Epithelial cell of proximal tubule (primary cell): ENCODE measurements at places on chromosomes 5 and 9.

DNA sequence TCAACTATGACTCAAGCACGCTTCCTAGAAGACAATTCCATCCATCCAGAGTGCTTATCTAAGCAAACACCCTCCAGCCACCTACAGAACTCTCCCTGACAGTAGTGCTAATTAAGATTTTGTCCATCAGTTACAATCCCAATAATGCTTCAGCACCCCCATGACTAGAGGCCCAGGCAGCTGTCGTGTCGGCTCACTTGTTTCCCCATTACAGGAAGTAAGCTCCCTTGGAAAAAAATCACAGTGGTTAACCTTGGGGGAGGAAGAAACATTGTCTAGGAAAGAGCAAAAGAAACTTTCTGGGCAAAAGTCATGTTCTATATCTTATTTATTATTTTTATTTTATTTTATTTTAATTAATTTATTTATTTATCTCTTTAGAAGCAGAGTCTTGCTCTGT lies 108.8 kb upstream of the LPAR1 start:
- no peak for DNase-seq

DNA sequence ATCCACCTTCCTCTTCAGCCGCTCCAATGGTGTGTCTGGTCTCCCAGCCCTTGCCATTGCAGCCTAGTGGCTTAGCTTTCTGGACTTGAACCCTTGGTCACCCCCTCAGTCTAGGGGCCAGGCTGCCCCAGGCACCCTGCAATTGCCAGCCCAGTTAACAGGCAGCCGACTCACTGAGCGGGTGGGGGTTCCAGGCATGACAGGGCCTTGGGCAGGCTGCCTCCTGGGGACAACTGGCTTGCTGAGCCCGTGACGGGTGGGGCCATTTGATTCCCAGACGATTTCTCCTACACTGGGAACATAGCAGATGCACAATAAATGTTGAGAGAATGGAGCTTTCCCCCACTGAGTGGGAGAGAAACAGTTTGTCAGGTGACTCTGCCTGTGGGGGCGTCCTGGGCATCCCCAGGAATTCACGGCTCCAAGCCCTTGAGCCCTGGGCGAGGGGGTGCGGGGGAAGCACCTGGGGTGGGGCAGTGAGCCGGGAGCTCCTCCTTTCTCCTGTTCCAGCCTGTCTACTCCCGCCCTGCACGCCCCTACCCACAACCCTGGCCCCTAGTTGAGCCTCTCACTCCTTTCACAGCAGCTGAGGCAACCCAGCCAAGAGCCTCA lies 12.6 kb upstream of the AQP7 start:
- DNase-seq = no peak

DNA sequence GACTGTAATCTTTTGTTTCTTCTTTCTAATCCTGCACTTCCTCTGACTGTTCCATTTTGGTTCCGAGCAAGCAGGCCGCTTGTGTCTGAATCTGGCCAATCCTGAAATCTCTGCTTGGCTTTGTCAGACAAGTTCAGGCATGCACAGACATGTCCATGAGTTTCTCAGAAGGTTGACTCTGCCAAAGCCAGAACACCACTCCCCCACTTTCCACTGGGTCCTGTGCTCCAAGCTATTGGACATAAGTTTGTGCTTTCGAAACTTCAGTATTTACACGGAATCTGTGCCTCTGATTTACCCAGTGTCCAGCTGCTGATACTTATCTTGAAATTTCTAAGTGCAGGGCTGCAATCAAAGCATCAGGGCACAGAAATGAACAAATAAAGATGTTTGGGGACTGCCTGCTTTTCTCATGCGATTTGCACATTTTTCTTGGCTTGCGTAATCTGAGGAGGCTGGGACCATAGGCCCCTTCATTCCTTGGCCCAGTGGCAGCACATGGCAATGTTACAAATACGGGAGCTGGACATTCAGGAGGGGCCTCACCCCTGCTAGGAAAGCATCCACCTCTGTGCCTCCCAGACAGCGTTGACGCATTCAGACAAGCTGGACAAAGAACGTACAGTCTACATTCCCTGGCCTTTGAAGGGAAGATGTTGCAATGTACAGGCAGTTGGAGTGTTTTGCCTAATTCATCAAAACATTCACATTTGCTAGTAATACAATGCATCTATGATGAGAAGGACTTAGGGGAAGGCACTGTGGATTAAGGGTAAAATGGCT lies 209.2 kb upstream of the PAPPA start:
- DNase-seq = no peak

DNA sequence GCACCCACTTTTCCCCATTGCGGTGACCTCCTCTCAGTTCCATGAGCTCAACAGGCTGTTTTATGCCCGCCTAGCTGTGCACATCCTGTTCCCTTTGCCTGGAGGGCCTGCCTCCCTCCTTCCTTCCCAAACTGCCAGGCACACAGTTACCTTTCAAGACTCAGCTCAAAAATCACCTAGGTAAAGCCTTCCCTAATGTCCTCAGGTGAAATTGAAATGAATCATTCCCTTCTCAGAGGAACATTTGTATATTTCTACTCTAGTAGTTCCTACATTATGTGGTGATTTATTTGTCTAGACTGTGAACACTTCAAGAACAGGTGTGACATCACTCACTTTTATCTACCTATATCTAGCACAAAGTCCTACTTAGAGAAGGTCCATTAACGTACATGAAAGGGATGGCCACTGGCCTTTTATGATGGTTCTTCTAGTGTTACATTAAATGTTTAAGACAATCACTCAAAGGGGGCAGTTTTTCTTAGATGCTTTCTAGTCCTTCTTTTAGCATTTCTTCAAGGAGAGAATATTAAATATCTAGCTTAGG lies 103.5 kb upstream of the EQTN start:
- no peak for DNase-seq

GRCh38 chr9:73091909-73092308 lies 59.8 kb upstream of the ANXA1 start:
- DNase-seq = no peak

GRCh38 chr5:25128606-25129005 lies 483.8 kb upstream of the CDH10 start:
- DNase-seq = no peak

GRCh38 chr9:135533674-135534073 lies 12.3 kb upstream of the OBP2A start:
- no peak for DNase-seq

- no peak for DNase-seq
Measured at GRCh38 chr9:75138260-75139040, 50.1 kb downstream of the OSTF1 start.

GRCh38 chr5:73908395-73908794 lies 282.4 kb downstream of the ARHGEF28 start:
- DNase-seq = no peak

DNA sequence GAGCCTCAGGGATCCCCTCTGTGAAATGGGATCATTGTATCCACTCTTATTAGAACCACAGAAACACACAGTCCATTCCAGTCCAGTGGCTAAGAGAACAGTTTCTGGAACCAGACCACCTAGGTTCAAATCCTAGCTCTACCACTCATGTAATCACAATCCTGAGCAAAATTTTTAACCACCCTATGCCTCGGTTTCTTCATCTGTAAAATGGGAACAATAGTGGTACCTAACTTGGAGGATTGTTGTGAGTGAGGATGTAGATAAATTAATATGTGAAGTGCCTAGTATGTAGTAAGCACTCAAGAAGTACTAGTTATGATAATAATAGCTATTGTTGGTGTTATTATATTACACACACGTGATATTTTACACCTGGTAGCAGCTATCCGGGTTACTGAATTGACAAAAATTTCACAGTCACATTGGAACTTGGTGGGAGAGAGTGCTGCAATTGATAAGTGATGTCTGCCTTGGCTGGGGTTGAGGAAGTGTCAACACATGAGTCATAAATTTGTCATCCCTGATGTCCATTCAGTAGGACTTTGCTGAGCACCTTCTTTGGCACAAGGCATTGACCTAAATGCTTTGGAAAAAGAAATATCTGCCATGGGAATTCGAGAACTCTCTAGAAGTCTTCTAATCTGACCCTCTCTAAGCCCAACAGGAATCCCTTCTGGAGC lies 68.4 kb downstream of the COL27A1 start:
- no peak for DNase-seq

DNA sequence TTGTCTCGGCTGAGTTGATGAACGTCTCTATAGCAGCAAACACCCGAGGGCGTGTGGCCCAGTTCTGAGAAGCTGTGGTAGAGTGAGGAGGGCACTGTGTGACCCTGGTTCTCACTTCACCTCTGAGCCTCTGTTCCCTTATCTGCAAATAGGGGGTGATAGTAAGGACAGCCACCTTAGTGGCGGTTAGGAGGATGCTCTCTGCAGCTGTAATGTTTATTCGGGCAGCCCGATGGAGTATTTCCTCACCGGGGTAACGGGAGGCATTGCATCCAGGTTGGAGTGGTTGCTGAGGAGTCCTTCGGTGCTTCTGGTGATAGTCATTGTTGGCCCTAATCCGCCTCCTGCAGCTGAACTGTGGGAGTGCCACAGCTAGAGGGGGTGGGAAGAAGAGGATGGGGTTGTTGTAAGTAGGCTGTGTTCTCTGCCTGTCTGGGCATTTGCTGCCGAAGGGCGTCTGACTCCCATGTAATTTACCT lies 13.9 kb downstream of the PRRC2B start:
- DNase-seq = no peak

DNA sequence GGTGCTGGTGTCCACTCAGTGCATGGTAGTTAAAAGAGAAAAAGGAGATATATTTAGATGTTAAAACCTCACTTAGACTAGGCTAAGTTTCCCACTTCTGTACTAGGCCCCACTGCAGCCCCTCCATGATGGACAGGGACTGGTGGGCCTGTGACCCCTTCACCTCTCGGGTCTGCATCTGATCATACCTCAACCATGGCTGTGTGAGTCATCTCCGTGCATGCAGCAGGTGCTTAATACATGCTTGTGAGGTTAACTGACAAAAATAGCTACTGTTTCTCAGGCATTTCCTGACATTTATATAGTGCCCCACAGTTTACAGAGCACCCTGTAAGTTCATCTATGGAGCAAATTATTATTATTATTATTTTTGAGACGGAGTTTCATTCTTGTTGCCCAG lies 8.4 kb upstream of the URM1 start:
- DNase-seq = no peak

GRCh38 chr9:136900556-136900955 lies 14.2 kb downstream of the TRAF2 start:
- DNase-seq = no peak

- no peak for DNase-seq
Measured at GRCh38 chr5:44801992-44802391, 6.8 kb upstream of the MRPS30 start.

GRCh38 chr9:137465000-137465719 lies 6.0 kb upstream of the NSMF start:
- DNase-seq = no peak

DNA sequence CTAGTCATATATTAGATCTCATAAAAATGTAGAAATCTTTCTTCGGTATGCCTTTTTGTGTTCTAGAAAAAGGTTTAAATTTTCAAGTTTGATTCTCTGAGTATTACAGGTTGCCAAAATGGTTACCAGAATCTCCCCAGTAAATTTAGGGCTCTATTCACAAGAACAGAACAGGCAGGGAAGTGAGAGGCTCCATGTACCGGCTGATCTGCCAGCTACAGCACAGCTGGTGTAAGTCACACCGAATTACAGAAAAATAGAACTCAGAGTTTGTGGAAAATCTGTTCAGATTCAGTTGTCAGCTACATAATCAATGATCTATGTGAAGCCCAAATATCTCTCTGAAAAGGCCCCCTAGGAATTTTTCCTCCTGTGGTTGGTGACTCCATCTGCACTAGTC lies 10.5 kb downstream of the FAM81B start:
- DNase-seq = no peak

- no peak for DNase-seq
Measured at GRCh38 chr9:88005240-88005639, 30.9 kb upstream of the CDK20 start.

DNA sequence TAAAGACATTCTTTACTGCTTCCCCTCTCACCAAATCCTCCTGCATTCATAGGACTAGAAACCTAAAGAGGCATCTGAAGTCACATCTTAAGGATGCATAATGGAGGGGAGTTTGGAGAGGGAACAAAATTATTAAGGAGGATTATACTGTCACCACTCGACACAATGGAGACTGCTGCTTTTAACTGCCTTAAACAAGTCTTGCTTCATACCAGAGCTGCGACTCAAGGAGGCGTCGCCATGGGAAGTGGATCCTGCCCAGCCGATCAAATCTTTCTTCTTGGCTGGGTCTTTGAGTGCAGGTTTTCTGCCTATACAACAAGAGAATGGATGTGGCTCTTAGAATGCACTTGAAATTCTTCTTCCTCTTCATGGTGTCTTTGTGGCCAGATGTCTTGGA lies 66.7 kb upstream of the FOXE1 start:
- DNase-seq = no peak

DNA sequence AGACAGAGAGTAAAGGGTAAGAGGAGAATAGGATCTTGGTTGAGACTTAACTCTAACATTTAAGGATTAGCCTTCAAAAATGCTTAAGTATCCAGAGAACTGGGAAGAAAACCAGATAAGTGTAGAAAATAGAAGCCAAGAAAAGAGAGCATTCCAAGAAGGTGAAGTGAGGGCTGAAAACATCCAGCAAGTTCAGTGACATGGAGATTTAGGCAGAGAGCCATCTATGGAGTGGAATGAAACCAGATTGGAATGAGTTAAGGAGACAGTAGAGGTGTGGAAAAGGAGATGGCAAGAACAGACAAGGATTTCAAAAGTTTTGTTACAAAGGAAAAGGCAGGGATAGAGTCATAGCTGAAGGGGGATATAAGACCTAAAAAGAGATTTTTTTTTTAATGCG lies 188.1 kb downstream of the TRPM3 start:
- no peak for DNase-seq

- no peak for DNase-seq
Measured at GRCh38 chr9:17330097-17330496, 195.3 kb downstream of the CNTLN start.
